LHCN-M2 (cell line): ENCODE measurements at places on chromosomes 2 and 18.

GRCh38 chr2:239288237-239288636 lies 112.6 kb downstream of the HDAC4 start:
- DNase-seq = no peak

DNA sequence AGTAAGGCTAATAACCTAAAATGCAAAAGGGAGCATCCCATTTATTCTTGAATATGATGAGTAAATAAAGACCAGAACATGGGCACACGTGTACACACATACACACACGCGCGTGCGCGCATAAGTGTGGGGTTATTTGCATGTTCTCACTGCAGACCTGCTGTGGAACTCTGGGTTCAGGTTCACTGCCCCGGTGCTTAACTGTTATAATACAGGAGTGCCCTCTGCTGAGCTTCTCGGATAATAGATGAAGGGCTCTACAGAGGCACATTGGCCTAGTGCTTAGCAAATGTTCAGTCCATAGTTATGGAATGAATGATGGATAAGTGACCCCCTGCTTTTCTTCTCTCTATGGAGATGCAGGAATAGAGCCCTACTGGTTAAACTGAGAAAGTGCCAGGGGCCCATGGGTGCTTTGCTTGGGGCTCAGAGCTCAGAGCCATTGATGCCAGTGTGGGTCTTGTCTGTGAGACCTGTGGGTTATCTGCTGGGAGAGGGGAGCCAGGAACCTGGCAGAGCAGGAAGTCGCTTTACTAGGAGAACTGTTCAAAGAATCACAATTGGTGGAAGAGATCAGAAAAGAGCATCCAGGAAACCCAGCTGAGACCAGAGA lies 3.6 kb upstream of the ARL4C start:
- peak; percentile 66 for DNase-seq

- peak; percentile 99 for DNase-seq
Measured at GRCh38 chr2:230793572-230794359, 71.0 kb upstream of the ITM2C start.

GRCh38 chr2:9494081-9494480 lies 19.7 kb downstream of the IAH1 start:
- no peak for DNase-seq

- DNase-seq = peak; percentile 54
Measured at GRCh38 chr2:141055531-141055930, 1075.3 kb downstream of the LRP1B start.

- DNase-seq = no peak
Measured at GRCh38 chr2:131645177-131645765, 117.6 kb downstream of the CCDC74A start.

- peak; percentile 84 for DNase-seq
Measured at GRCh38 chr2:108587621-108588020, 53.4 kb downstream of the LIMS1 start.

GRCh38 chr18:77086034-77086433 lies 46.5 kb downstream of the MBP start:
- peak; percentile 81 for DNase-seq

- no peak for DNase-seq
Measured at GRCh38 chr2:147521936-147522335, 322.9 kb upstream of the ACVR2A start.

- no peak for DNase-seq
Measured at GRCh38 chr2:35510636-35511035, 844.9 kb upstream of the CRIM1 start.

- DNase-seq = no peak
Measured at GRCh38 chr2:96962567-96963203, 23.7 kb downstream of the FAM178B start.

DNA sequence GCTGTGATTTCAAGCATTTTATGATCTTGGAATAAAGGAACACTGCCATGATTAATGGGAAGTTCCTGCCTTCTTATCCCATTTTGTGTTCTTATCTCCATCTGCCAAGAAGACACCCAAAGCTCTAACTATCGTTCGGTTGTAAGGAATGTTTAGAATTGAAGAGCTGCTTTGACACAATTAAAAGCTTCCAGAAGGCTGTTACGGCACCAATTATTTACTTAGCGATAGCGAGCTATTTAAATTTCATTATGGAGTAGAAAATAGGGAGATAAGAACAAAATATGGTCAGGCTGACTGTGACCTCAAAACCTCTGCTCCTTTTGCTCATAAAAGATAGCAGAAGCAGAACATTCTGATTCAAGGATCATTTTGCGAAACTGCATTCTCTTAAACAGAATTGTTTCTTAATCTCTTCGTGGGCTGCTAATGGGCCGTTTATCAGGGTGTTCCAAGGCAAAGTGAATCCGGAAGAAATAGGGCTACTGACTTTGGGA lies 101.6 kb downstream of the SLC4A3 start:
- no peak for DNase-seq

GRCh38 chr2:176409671-176410070 lies 140.4 kb downstream of the MTX2 start:
- DNase-seq = no peak

- no peak for DNase-seq
Measured at GRCh38 chr2:2744107-2744506, 413.0 kb upstream of the MYT1L start.

DNA sequence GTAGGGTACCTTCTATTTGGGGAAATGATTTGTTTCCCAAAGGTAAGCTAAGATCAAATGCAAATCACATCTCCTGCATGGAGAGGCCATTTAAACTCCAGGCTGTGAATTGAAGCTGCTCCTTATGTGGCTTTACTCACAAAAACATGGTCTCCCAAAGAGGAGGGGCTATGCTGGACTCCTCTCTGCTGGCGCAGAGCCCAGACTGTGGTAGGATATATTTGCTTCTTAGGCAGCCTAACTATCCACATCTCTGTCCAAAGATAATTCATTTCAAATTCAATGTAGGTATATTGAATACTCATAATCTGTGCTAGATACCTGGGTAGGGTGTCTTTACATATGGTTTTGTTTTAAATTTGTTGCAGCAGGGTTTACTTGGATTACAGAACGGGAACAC lies 358.5 kb downstream of the ALK start:
- DNase-seq = peak; percentile 34

DNA sequence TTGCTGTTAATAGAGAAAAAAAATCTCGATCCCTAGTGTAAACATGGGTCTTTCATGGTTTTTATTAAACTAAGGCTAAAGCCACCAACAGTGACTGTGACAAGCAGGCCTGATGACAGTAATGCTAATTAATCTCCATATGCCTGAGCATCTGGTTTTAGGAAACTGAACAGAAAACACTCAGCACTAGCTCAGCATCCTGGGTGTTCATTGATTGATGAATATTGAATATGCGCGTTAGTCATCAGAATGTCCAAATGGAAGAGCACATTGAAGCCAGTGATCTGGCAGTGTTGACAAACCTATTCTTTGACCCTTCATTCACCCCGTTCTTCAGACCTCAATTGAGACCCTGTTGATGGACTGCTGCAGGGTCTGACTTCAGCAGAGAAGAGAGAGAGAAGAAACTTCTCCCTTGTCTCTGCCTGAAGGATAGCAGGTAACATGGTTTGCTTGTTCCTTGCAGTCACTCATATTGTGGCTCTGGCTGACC lies 283.8 kb downstream of the RDH14 start:
- DNase-seq = no peak

GRCh38 chr2:37886745-37887144 lies 38.3 kb upstream of the RMDN2 start:
- peak; percentile 76 for DNase-seq

DNA sequence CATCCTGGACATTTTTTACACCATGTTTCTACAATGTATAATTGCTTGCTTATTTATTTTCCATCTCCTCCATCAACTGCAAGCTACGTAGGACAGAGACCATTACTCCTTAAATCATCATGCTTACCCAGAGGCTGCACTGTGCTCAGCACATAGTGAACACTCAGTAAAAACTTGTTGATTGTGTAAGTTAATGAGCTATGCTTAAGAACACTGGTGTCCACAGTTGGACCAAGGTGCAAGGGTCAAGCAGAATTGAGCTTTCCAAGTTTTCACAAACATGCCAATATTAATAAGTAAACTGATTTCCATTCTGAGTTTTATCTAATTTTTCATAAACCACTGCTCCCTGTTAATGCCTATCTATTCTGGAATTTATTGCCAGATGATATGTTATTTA lies 464.2 kb upstream of the TCF4 start:
- no peak for DNase-seq

- no peak for DNase-seq
Measured at GRCh38 chr18:52572036-52573000, 232.3 kb downstream of the DCC start.

- DNase-seq = no peak
Measured at GRCh38 chr2:22273853-22274252, 1111.1 kb upstream of the KLHL29 start.

DNA sequence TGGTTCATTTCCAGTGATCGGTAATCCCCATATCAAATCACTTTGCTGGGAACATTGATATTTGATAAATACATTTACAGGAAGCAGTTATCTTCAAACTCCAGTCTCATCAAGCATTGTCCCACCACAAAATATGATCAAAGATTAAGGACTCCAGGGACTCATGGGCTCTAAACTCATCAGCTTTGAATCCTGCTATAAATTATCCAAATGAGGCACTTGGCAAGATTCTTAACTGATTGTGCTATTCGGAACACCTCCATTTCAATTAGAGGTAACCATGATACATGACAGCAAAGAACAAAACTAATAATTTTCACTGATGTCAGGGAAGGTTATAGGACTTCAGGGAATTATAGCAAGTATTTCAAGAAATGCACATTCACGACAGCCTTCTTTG lies 1088.1 kb upstream of the PIK3C3 start:
- no peak for DNase-seq

DNA sequence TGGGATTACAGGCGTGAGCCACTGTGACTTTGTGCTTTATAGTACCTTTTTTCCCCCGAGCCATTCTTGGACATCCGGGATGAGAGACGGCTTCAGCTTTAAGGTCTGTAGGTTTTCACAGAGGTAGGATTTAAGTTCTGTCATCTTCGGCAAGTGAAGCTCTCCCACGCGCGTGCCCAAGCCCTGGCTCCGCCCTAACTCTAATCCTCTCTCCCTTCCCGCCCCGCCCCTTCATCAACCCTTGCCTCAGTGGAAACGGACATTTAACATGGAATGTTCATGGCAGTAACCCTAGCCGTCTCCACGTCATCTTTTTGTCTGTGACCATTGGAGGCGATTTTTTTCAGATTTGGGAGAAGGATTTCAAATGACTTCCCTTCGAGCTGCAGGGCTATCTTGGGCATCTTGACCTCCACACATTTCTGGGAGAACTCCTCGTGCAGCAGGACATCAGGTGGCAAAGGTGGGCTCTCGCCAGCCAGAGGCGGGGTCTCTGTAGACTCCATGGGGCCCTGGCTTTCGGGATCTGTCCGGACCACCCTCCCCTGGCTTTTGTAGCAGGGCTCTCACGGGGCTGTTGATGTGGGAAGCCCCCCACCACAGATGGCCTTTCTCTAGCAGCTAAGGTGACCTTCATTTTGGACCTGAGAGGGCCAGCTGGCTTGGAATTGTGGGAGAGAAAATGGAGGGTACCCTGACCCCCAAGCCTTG lies 6.8 kb downstream of the COLEC11 start:
- DNase-seq = no peak

DNA sequence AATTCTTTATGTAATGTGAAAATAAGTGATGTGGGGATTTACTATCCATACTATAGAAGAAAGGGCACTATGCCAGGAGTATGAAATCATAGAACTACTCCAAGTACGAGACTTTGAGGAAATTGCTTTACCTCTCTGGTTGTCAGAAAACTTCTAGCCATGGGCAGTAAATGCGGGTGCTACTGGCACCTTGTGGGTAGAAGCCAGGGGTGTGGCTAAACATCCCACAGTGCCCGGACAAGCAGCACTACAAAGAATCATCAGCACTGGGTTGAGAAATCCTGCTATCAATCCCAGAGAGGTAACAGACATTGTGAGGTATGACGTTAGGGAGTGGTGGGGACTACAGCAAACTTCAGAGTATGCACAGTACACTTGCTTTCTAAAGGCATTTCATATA lies 453.5 kb upstream of the TNP1 start:
- no peak for DNase-seq

GRCh38 chr2:213766062-213766461 lies 481.8 kb downstream of the SPAG16 start:
- DNase-seq = no peak

DNA sequence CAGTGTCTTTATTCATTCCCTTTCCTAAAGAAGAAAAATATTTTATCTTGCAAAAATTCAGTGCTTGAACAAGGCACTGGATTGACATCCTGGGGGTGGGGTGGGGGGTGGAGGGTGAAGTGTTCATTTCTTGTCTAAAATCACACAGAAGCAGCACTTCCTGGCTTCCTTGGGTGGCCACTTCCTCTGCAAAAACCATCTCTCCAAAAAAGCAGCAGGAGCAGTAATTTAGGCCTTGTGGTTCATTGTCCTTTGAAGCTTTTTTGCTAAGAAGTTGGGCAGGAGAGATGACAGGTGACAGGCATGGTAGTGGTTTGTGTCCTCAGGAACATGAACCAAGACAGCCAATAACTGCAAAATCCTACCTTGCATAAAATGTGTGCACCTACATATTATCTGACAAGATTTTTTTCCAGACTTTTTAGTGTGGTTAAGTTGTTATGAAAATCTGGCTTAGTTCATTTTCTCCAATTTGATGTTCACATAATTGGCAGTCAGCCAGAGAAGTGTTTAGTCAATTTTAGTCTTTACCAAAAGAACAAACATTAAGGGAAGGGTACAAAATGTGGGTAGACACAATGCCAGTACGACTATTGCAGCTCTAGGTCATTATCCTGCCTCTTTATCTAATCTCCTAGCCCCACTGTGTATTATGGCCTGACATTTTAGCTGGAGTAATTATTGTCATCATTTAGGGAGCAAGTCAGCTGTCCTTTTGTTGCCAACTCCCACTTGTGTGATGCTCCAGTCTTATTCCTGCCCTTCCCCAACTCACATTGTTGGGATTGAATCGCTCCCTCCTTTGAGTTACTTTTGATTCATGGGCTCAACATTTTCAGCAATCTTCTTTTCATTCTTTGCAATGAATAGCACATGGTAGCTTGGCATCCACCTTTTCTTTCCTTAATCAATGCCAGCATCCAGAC lies 177.2 kb downstream of the MYO3B start:
- DNase-seq = no peak

GRCh38 chr2:238921681-238922319 lies 73.9 kb downstream of the TWIST2 start:
- no peak for DNase-seq

DNA sequence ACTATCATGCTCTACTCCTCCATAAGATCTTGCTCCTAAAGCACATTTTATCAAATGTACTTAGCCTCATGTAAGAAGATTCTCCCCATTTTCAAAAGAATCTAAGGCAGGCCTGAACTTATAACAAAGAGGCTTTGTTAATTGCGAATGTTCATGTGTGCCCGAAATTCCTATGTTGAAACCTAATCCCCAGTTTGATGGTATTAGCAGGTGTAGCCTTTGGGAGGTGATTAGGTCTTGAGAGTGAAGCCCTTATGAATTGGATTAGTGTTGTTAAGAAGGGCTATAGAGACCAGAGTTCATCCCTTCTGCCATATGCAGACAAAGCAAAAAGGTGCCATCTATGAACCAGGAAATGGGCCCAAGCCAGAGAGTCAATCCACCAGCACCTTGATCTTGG lies 234.5 kb downstream of the PAX3 start:
- DNase-seq = no peak

DNA sequence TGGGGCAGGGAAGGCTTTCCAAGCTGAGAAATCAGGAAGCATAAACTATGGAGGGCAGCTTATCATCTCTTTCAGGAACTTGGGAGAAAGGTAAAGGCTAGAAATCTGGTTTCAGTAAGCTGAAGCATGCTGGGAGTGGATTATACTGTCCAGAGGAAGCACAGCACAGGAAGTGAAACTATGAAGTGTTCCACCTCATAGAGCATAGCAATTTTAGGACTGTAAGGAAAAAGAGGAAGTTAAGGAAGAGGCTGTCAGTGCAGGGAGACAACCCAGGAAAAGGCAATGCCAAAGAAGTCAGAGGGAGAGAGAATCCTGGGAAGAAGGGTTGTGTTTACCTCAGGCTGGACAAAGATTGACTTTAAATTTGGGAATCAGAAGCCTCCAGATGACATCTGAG lies 51.9 kb downstream of the EFEMP1 start:
- no peak for DNase-seq
